ENCODE measurements at places on chromosomes 5 and 9. TPM values are rescaled to one million over a fixed set of nuclear protein-coding genes. Genes with fewer than 3 reads are reported as not detected.

- no peak for DNase-seq
Measured at GRCh38 chr5:143880178-143880577, 68.2 kb downstream of the HMHB1 start.

DNA sequence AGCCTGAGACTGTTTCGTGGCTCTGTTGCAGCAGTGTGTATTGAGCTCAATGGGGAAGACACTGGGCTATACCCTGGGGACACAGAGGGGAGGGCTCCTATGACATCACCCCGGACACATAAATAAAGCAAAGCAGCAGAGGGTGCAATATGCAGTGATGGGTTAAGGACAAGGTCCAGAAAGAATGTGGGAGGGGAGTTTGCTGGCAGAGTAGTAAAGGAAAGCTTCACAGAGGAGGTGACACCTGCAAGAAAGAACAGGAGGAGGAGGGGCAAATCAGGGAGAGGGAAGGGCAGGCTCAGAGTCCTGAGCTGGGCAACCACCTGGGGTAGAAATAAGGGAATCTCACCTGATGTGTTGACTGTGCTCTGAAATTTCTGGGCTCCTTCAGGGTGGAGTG lies 35.3 kb upstream of the CDKN2AIPNL start:
- no peak for DNase-seq

DNA sequence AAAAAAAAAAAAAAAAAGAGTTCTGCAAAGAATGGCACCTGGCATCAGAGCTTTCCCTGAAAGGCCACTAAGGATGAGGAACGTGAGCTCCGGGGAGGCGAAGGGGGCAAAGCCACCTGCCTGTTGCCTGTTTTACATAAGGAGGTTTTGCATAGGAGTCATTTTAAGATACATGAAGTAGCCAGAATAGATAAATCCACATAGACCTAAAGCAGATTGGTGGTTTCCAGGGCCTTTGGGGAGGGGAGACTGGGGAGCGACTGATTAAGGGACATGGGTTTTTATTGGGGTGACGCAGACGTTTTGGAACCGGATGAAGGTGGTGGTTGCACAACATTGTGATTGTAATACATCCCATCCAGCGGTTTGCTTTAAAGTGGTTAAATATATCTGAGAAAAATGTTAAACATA lies 7.1 kb downstream of the NEK6 start:
- DNase-seq, result no peak

DNA sequence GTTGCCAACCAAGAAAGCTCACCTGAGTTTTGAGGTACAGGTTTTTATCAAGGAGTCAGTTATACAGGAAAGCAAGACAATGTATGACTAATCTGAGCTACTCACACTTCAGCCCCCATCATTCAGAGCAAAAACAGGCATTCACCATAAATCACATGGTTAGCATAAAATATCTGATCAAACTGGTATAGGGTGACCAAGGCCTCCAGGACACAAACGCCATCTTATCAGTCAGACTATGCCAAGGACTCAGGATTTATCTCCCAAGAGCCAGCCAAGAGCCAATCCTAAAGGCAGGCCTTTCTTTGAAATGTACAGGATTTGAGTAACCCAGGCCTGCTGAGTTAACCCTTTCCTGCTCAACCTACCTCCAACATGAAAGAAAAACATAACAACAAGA lies 313.0 kb upstream of the NREP start:
- DNase-seq, result no peak

Gene CD74
- total RNA-seq, result 194 TPM

DNA sequence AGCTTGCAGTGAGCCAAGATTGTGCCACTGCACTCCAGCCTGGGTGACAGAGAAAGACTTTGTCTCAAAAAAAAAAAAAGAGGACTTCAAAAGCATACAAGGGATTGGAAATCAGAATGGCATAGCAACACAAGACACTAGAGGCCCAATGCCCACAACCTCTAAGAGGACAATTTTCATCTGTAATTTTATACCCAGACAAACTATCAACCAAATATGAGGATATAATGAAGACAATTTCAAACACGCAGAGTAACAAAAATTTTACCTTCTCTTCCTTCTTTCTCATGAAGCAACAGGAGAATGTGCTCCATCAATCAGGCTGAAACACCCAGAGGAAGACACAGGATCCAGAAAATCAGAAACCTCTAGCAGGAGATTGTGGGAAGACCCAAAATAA lies 46.8 kb downstream of the GCNT4 start:
- no peak for DNase-seq

Gene CCNO
- 0.20 TPM for total RNA-seq

Gene AQP3
- total RNA-seq, result 169 TPM

DNA sequence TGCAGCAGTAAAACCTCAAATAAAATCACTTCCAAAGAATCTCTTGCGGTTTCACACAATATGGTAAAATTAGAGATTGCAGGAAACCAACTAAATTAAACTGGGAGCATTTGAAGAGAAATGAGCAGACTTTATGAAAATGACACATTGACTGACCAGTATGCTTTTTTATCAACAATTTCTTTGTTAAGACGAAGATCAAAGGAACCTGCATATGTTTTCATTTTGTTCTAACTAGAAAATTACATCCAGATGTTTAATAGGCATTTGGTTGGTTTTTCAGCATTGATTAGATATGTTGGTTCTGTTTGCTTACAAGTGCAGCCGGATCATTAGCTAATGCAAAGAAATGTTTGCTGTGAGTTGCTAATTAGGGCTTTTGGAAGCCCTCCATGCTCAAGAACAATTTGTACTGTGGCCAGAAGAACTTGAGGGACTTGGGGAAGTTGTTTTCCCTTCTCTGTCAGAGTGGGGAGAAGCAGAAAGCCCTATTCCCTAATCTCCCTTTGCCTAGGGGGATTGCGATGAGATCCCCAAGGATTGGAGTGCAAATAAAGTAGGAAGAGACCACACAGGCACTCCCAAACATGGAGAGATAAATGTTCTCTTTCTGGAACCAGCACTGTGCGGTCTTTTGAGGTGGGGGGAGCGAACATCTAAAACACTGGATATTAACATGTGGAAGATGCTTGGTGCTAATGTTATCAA lies 4.5 kb upstream of the TLE1 start:
- peak; percentile 55 for DNase-seq

GRCh38 chr9:133201424-133202144 lies 7.5 kb downstream of the OBP2B start:
- no peak for DNase-seq

Gene ADAMTS13
- total RNA-seq, result 3.2 TPM

Gene FOXI1
- total RNA-seq, result 0.10 TPM

Measured in skin of body (tissue), 3 donors.